ENCODE measurements at places on chromosomes 13 and 19.
A peak's percentile ranks its signal among the peaks of the same experiment; 100 is the strongest.

- no peak for DNase-seq
Observed at GRCh38 chr13:59475911-59476310, 687.8 kb downstream of the DIAPH3 start.

DNA sequence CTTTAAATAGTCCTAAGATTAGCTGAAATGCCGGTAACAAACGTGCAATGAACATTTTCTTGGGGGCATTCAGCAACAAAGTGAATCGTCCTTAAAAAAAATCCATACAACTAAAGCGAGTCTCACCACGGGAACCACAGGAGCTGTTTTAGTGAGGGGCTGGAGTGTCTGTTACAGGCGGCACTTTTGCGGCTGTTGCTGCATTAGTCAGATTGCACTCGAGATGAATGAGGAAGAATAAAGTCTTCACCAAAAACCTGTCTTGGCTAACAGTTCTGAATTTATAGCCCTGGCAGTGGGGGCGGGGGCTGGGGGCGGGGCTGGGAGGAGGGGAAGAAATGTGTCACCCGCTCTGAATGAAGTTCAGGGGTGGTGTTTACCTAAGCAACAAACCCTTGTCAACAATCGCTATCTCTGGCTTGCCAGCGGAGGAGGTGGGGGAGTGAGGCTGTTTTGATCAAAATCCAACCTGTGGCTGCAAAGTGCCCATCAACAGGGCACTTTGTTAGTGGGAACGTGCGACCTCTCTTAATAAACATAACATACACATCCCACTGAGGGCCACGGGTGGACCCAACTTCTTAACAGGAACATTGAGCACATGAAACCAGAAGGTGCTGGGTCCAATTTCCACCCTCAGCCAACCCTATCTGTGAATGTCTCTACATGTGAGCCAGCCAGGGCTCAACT, 44.5 kb downstream of the RFX2 start:
- DNase-seq = no peak

- DNase-seq = no peak
Observed at GRCh38 chr13:105474983-105475610, 1060.4 kb downstream of the EFNB2 start.

GRCh38 chr13:88068316-88068715, 397.1 kb downstream of the SLITRK5 start:
- DNase-seq = no peak

DNA sequence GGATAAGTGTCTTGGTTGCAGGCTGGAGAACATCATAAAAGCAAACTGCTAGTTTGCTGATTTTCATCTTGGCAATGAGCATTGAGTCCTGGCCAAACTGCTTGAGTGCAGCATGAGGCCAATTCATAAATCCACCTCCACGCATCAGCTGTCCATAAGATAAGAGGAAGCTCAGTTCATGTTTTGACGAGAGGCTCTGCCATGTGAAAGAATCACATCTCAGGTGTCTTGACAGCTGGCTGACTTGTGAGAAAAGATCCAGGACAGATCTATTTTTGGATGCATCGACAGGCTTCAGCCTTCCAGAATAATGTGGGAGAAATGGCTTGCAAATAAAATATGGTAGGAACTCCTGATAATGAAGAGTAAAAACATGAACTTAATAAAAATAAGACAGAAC, 5.4 kb upstream of the ZNF682 start:
- DNase-seq = no peak

- DNase-seq = no peak
Observed at GRCh38 chr19:30046522-30046921, 104.5 kb downstream of the URI1 start.

DNA sequence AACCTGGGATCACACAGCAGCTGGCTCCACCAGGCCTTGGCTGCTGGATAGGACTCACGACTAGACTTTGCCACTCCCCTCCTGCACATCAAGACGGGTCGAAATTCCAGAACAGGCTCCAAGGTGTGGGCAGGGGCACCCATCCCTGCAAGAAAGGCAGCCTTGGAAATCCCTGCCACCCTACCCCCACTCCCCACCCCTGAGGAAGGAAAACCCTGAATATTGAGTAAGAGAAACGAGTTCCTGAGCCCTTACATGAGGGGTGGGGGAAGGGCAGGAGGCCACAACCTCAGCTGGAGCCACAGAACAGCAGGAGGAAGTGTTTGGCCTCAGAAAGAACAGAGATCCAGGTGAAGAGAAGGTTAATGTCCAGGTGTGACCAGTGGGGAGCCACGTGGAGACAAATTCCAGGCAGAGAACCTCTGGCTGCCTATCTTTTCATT, 20.1 kb downstream of the DEDD2 start:
- peak; percentile 56 for DNase-seq

GRCh38 chr19:46256855-46257254, 27.3 kb downstream of the IGFL1 start:
- DNase-seq = no peak

DNA sequence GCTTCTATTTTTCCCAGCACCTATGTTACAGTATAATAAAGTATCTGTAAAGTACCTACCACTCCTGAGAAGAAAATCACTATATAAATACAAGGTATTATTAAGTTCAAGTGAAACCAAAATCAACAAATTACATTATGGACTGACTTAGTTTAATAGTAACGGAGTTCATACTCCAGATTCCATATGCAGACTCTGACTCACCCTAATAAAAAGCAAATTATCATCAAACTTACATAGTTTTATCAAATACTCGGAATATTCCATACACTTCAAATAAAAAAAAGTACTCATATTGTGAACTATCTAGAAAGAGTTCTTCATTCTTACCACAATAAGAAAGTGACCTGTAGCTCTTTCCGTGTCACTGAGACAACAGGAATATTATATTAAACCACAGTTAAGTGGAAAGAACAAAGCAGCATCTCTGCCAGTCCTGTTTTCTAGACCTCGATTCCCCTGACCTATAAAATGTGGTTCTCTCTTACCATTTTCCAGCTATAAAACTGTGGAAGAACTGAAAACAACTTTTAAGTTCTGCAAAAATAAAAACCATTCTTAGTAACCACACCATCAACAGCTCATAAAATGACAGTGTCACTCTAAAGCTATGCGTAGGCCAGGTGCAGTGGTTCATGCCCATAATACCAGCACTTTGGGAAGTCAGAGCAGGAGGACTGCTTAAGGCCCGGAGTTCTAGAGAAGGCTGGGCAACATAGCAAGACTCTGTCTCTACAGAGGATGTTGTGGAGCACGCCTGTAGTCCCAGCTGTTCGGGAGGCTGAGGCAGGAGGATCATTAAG, 42.6 kb downstream of the USP12 start:
- DNase-seq = no peak

GRCh38 chr19:48760504-48761205, 5.3 kb downstream of the FGF21 start:
- no peak for DNase-seq

DNA sequence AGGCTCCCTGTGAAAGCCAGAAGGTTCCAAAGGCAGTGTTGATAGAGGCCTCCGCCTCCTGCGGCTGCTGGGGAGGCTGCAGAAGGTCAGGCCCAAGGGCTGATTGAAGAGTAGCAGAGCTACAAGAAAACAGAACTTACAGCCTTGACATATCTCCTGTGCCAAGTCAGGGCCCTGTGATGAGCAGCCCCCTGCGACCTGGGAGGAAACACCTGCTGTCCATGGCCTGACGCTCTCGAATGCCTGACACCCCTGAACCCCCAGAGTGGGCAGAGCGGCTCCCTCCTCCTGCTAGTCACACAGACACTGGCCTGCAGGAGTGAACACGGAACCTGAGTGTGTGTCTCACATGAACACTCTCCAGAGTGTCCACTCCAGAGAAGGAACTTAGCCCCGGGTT, 38.2 kb upstream of the TUBGCP3 start:
- no peak for DNase-seq
